GM12891 (cell line): ENCODE measurements at places on chromosomes 6 and 20.

DNA sequence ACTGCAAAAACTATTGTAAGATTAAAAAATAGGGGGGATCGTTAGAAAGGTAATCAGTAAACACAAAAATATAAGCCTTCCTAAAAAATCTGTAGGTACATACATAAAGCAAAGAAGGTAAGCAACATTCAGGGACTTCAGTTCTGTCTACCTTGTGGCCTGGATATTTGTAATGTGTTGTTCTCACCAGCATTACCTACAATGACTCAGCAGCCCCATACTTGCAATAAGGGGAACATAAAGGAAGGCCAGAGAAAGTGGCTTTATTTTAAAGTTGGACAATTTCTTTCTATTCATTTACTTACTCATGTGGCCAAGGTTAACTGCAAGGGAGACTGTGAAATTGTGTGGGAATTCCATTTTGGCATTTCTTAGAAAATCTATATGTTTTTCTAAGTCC lies 277.2 kb upstream of the PREP start:
- no peak for DNase-seq

DNA sequence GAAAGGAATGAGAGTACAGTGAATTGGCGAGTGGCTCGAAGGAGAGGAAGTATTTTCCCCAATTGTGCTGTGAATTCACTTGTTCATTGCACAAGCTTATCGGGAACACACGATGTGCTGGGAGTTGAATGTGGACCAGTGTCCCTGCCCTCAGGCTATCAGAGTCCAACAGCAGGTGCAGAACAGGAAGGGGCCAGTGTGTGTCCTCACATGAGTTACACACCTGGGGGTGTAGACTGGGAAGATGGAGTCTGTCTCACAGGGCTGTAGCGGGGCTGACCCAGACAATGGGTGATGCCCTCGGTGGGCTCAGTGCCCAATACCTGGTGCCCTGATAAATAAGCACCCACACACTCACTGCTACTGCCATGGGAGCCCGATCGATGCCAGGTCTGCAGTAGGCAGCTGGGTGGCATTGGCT lies 14.4 kb downstream of the DUSP22 start:
- no peak for DNase-seq

- no peak for DNase-seq
These were observed 58.0 kb downstream of the APCDD1L start for GRCh38 chr20:58457083-58457695.

- no peak for DNase-seq
These were observed 6.6 kb downstream of the PRSS35 start for GRCh38 chr6:83518816-83519480.

- peak; percentile 45 for DNase-seq
These were observed 296.5 kb downstream of the THBS2 start for GRCh38 chr6:168956884-168957730.

- DNase-seq = no peak
These were observed 39.7 kb downstream of the SIRPA start for GRCh38 chr20:1934721-1935573.

DNA sequence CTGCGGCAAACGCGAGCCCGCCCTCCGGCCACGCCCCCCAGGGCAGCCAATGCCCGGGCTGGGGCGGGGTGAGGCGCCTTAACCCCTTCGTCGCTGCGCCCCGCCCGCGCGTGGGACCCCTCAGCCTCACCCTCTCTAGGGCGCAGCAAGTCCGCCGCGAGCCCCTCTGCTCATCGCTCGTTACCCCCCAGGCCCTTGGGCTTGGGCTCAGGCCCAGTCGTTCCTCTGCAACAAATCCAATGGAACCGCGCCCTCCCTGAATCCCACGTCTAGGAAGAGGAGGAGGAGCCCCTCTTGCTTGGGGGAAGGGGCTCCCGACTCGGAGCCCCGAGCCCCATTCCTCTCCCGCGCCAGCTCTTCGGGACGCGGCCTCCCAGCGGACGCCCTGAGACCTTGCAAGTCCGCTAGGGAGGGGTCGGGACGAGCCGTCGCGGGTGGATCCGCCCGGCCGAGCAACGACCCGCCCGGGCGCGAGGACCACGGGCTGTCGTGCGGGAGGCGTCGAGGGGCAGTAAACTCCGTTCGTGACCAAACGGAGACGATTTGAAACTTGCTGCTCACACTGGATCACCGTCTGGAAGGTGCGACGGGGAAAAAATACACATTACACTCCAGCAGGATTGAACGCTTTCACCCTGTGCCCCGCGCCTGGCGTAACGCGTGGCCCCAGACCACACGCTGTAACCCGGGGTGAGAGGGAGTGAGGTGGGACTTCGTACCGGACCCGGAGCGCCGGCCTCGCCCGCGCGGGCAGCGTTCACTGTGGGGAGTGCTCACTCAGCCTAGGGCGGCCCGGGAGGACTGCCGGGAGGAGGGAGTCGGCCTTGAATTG lies 477 bp upstream of the LZTS3 start:
- DNase-seq = peak; percentile 98

DNA sequence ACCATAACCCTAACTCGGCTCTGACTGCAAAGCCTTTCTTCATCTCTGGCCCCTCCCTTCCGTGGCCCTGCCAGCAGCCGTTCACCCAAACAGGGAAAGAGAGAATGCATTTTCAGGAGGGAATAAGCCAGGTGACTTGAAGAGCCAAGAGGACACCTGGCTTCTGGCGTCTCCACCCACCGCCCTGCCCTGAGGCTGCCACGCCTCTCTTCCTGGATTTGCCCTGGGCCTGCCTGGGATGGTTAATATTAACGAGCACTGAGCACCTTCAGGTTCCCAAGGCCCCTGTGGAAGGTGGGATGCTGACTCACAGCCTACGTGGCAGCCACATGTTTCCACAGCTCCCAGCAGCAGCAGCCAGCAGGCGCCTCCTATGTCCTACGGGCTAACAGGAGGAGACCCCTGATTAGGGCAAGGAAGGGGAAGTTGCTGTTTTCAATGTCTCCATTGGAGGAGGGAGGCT lies 138.0 kb upstream of the RREB1 start:
- DNase-seq = no peak

DNA sequence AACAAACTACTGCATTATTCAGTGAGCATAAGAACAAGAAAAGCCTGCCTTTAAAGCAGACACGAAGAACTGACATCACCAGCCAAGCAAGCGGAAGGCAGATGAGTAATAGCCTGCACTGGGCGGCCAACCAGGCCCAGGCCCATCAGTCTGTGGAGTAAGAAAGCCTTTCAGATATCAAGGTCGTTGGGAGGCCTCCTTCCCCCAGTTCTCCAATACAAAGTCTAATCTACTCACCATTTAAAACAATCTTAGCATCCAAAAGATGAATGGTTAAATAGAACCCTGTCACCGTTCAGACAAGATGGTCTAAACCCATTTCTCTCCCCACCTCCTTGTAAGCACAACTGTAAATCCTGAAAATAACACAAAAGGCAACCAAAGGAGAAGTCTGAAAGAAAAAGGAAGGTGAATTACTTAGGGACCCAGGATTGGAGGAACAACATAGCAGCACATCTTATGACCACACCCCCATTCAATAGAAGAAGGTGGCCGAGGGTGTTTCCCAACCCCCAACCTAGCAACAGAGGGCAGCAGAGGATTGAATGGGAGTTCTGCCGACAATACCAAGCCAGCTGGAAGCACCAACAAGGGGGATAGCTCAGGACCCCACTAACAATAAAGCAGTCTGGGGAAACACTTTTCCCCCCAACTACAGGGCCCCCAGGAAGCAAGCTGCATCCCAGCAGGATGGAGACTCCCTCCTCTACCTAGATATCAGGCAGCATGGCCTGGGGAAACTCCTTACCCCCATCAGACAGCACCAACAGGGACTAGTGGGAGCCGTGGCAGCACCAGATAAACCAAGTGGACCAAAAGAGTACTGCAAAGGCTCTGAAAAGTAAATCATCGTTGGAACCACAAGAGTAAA lies 67.9 kb downstream of the ZHX3 start:
- no peak for DNase-seq

- DNase-seq = no peak
These were observed 115.8 kb downstream of the TRERF1 start for GRCh38 chr6:42335896-42336295.

DNA sequence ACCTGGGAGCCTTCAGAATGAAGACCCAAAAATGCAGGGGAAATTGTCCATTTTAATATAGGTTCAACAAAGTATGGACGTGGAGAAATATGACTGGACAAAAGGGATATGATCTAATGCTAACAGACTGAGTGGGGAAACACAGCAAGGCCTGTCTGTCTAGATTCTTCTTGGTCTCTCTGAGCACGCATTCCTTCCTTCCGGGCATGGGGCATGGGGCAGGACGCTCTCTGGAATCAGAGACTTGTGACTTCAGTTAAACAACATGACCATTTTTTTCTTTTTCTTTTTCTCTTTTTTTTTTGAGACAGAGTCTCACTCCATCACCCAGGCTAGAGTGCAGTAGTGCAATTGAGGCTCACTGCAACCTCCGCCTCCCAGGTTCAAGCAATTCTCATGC lies 31.9 kb downstream of the ZBTB2 start:
- DNase-seq = no peak
